ENCODE measurements at places on chromosomes 12 and 14.

DNA sequence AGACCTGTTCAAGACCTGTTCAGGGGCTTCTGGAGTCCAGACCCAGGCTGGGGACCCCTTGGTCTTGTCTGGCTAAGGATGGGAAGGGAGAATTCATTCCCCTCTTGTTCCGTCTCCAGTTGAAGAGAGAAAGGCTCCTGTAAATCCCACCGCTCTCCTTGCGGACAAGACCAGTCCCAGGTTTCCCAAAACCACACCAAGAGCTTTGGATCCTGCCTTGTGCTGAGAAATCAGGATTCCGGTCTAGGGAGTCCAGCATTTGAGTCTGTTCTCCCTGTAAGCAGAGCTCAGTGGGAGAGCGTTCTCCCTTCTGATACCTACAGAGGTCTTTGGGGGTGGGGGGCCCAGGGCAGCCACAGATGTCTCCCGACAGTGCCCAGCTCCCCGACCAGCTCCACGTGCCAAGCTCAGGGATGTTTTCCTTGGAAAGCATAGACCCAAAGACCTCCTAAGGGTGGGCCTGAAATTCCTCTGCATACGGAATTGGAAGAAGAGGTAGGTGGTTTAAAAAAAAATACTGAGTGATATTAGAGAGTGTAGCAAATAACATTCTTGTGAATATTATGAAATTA, 1.9 kb downstream of the HOXC13 start:
- no peak for DNase-seq

DNA sequence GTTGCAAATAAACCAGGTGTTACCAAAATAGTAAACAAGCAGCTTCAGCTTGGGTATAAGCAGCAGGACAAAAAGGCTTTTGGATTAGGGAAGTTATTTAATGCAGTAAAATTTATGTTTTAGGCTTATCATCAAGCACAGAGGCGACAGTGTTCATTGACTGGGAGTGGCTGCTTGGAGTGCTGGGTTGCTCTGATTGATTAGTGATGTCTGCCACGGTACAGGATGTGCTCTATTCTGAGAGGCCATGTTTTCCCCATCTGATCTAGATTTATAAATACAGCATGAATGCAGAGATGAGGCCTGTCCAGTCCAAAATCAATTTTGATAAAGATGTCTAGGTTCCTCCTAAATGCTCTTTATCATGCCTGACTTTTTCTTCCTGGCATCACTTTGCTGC, 83.5 kb downstream of the MAP1LC3B2 start:
- DNase-seq = no peak

- DNase-seq = peak; percentile 48
These were observed 205.1 kb downstream of the PTPRO start for GRCh38 chr12:15527201-15528080.

DNA sequence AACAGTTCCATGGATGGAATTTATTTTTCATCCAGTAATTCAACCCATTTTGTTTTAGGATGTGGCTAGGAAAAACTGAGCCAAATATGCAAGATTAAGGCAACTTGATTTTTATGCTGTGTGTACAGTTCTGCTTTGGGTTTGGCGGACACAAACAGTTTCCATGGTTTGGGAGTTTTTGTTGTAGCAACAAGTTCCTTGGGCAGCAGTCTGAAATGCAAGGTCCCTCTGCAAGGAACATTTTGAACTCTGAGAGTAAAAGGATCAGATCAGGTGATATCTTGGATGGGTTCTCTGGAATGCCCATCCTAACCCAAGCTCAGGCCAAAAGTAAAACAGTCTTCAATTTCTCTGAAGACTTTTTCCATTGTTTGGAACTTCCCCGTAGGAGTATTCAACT, 161.2 kb downstream of the TMX1 start:
- no peak for DNase-seq

DNA sequence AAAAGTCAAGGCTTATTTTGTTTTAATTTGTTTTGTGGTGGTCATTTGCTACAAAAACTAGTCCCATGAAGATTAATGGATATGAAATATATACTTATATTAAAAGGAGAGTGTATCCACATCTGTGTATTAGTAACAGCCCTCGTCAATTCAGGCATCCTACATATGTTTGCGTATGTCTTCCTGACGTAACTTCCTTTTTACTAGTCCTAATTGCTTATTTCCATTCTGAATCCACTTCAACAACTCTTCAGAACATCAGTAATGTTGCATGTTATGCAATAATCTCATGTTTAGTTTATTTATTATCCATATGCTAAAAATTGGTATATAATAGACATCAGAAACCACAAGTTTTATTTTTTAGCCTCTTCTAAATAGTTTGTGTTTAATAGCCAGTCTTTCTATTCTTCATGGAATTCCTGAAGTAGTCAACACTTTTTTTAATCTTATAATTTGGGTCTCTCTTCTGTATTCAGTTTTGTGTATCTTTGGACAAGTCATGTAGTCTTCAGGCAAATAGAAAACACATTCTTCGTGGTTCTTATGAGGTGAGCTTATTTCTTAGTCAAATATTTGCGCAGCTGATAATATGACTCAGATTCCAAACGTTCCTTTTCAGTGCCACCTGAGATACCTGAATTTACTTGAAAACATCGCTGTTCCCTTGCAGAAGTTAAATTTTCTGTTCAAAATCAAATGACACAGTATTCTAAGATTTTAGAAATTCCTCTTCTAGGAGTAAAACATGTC, 268.6 kb downstream of the CCDC59 start:
- DNase-seq = no peak

DNA sequence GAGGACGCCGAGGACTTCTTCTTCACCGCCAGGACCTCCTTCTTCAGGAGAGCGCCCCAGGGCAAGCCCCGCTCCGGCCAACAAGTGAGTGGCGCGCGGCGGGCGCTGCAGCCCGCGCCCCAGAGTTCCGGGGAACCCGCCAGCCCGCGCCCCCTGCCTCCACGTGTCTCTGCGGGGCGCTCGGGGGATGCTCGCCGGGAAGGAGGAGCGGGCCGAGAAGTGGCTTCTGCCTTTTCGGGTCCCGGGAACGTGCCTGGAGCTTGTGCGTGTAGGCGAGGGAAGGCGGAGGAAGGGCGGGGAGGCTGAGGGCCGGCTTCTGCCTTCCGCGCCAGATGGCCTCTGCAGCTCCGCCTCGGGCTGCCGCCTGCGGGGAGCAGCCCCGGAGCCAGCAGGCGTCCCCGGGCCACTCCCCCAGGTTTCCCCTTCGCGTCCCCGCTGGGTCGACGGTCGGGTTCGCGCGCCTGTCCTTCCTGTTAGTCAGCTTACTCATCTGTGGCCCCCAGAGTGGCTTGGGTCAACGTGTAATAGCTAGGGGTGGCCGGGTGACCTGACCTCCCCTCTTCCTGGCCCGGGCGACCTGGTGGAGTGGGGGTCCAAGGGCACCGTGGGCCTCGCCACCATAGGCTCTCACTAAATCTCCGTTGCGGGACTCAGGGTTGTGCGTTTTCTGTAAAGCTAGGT, 505 bp downstream of the RASSF3 start:
- DNase-seq = peak; percentile 57

GRCh38 chr14:103856105-103856504, 8.7 kb upstream of the PPP1R13B start:
- DNase-seq = no peak

Data from iris pigment epithelial cell (primary cell).